BJ (cell line): ENCODE measurements at places on chromosomes 1 and 21.

GRCh38 chr1:247291161-247291560 is 35.3 kb downstream of the VN1R5 start:
- DNase-seq: no peak

DNA sequence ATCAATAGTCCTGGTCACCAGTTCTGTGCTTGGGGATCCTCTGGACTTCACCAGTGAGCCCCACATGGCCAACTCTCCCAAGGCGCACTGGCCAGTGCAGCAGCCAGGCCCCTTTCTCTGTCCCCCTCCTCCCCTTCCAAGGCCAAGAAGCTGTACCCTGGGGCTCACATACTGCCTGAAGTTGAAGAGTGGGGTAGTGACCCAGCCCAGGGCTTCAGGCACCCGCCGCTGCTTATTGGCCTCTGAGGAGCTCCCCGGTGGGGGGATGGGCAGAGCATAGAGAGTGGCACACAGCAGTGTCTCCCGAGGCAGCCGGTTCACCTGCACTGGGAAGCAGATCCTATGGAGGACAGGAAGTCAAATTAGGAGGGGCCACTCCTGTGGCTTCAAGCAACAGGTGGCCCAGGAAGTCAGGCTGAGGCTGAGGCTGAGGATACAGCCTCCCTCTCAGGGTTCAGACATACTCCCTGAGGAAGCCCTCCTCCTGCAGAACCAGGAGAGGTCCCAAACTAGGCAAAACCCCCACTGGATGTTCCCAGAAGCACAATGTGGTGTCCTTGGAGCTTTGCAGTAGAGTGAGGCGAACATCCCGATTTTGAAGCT is 38.2 kb upstream of the PPP1R15B start:
- no peak for DNase-seq

- no peak for DNase-seq
Observed at GRCh38 chr1:237429252-237429651, 387.3 kb downstream of the RYR2 start.

- DNase-seq: no peak
Observed at GRCh38 chr1:40766560-40766959, 17.0 kb upstream of the KCNQ4 start.

DNA sequence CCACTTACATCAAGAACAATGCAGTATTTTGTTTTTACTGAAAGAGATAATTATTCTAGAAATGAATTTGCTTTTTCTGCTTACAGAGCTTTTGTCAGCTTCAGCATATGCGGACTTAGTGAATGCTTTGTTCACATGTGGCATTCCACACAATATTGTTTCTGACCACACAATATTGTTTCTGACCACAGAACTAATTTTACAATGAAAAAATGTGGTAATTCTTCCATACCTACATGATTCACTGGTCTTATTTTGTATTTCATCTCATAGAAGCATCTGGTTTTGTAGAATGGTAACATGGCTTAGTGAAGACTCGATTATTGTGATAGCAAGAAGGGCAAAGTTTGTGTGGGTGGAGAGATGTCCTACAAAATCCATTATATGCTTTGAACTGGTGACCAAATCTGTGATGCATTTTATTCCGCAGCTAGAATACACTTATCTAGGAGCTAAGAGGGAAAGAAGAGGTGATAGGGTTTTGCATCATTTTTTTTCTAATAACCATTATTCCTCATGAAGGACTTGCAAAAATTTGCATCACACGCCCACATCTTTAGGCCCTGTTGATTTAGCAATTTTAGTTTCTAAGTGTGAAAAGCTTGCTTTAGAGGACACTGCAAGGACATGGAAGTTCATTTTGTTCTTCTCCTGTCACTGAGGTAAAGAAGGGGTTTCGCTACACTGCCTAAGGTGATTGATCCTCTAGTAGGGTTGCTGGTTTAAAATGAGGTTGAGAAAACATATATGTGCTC is 75.3 kb downstream of the HLX start:
- DNase-seq: no peak

GRCh38 chr1:199279067-199279466 is 640.2 kb downstream of the PTPRC start:
- DNase-seq: no peak

DNA sequence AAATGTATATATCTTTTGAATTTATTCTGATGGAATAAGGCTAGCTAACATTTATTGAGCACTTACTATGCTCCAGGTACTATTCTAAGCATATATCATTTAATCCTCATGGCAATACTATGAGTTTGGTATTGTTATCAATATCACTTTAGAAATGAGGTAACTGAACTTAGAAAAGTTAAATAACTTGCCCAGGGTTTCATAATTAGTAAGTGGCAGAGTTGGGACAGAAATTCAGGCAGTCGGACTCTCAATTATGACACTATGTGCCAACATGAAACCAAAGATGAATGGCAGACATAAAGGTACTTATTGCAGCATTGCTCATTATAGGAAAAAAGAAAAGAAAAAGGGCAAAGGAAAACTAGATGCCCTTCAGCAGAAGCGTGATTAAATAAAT is 48.2 kb downstream of the RAB3GAP2 start:
- DNase-seq: no peak

GRCh38 chr1:89425056-89425455 is 61.2 kb downstream of the GBP6 start:
- no peak for DNase-seq

GRCh38 chr1:150971583-150972416 is 2.8 kb downstream of the CERS2 start:
- DNase-seq: no peak

- DNase-seq: no peak
Observed at GRCh38 chr21:8989261-8989711, 1532.1 kb upstream of the TPTE start.

DNA sequence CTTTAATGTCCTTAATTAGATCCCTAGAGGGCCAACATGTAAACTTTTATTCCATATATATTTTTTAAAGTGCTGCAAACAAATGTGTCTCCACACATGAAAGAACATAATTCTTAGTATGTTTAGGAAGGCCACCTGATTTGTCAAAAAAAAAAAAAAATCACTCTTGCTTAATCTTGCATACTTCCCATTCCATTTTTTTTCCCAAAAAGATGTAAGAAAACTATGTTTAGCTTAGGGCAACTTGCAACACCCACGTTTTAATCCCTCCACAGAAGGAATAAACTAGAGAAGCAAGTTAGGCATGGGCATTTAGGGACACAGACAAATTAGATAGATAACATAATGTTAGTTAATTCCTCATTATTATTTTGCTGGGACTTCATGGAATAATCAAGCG is 5.6 kb downstream of the YOD1 start:
- no peak for DNase-seq

GRCh38 chr1:6165441-6165985 is 14.6 kb downstream of the CHD5 start:
- no peak for DNase-seq

DNA sequence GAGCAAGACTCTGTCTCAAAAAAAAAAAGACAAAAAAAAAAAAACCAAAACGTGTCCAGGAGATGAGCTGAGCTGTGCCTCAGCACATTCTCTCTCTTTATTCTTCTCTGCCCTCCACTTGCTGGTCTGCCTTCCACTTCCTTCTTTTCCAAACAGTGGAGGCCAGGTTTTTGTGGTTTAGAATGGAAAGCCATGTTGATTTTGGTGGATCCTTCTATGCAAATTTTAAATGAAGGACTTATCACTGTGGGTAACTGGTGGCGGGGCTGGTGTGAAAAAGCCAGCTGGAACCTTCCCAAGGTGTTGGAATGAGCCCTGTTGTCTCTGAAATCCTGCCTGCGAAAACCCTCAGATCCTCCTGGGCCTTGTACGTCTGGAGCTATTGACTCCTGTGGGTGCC is 61.9 kb downstream of the PTPRU start:
- DNase-seq: no peak

DNA sequence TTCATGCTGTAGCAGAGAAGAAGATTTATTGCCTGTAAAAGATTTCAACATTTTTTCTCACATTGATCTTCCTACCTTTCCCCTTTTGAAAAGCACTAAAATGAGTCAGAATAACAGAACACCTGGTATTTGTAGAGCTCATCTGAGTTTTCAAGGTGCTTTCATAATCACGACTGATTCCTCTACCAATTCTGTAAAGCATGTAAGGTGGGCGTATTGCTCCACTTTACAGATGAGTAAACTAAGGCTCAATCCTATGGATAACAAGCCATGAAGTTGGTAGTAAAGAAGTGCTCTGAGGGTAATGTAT is 227.9 kb upstream of the KIAA0040 start:
- no peak for DNase-seq

DNA sequence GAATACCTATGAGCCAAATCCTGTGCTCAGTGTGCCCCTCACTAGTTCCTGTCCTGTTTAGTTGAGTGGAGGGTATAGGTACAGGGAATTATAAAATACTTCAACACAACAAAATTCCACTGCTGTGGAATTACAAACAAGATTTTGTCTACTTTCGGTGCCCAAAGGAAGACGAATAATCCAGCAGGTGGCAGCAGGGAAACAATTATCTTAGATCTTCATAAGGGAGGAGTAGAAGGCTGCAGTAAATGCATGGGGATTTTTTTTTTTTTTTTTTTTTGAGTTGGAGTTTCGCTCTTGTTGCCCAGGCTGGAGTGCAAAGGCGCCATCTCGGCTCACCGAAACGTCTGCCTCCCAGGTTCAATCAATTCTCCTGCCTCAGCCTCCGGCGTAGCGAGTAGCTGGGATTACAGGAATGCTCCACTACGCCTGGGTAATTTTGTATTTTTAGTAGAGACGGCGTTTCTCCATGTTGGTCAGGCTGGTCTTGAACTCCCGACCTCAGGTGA is 2.0 kb upstream of the PIP5K1A start:
- DNase-seq: peak; percentile 62

GRCh38 chr1:32431736-32432400 is 33.0 kb upstream of the ZBTB8B start:
- DNase-seq: no peak

GRCh38 chr1:69401879-69402278 is 165.8 kb upstream of the LRRC7 start:
- no peak for DNase-seq

DNA sequence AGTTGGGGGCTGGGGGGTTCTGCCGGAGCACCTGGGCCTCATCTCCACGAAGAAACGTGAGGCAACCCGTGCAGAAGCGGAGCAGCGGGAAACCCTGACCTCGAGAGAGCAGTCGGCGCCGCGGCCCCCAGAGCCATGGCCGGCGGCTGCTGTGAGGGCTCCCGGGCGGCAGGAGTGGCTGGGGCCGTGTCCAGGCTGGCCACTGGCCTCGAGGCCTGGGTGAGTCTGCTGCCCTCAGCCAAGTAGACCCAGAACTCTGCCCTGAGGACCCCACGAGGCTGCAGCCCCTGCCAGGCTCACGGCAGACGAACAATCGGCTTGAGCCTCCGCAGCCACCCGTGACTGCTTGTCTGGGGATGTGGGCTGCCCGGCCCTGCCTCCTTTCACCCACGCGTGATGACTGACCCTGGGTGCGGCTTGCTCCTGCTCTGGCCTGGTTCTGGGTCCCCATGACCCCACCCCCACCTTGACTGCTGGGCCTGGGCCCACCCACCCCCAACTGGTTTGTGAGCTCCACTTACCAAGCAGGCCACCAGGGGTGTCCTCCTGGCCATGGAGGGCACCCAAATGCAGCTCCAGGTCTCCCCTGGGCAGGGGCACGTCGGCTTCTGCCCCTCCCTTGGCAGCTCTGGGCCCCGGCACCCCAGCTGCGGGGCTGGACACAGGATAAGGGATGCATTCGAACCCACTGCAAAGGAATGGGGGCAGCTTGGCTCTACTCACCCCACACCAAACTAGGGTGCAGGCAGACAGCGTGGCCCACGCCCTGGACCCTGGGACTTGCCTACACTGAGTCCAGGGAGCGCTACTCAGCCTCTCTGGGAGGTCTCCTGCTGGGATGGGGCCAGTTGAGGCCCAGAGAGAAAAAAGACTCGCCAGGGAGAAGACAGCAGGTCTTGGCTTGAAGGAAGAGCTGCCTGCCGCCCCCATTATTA is 34.2 kb downstream of the MORN1 start:
- DNase-seq: no peak

GRCh38 chr1:116036255-116036654 is 59.9 kb downstream of the SLC22A15 start:
- DNase-seq: no peak

DNA sequence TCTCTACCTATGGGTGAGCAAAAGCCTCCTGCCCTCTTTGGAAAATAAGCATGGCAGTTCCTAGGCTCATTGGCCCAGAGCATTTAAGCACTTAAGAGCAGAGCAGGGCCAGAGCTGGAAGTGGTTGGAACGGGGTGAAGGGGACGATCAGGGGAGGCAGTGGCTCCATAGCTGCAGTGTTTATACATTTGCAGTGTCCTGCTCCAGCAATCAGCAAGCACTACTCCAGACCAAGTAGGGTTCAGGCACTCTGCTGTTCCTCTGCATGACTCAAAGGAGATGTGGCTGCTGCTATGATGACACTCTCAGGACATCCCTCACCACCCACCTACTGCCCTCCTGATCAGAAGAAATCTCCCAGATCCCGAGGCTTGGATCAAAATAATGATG is 55.0 kb downstream of the TRABD2B start:
- no peak for DNase-seq
